ENCODE measurements at places on chromosomes 7 and 10.

DNA sequence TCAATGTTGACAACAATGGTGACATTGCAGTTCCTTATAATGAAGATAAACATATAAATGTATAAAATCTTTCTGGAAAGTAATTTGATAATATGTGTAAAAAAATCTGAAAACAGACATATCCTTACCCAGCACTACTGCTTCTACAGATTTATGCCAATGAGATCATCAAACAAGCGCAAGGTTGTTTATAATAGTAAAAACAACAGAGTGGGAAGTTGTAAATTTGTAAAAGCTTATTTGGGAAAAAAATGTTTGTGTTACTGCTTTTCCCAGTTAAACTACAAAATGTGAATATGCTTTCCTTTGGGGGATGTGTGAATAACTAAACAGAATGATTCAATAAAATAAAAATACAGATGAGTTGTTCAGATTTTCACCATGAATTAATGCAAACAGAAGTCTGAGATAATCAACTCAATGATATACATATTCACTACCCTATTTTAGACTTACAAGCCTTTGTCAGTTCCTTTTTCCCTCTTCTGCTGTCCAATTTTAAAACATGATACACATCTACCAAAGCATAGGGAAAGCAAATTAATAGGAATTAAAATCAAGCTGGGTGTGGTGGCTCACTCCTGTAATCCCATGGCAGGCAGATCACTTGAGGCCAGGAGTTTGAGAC, 82.1 kb downstream of the USP6NL start:
- no peak for DNase-seq

DNA sequence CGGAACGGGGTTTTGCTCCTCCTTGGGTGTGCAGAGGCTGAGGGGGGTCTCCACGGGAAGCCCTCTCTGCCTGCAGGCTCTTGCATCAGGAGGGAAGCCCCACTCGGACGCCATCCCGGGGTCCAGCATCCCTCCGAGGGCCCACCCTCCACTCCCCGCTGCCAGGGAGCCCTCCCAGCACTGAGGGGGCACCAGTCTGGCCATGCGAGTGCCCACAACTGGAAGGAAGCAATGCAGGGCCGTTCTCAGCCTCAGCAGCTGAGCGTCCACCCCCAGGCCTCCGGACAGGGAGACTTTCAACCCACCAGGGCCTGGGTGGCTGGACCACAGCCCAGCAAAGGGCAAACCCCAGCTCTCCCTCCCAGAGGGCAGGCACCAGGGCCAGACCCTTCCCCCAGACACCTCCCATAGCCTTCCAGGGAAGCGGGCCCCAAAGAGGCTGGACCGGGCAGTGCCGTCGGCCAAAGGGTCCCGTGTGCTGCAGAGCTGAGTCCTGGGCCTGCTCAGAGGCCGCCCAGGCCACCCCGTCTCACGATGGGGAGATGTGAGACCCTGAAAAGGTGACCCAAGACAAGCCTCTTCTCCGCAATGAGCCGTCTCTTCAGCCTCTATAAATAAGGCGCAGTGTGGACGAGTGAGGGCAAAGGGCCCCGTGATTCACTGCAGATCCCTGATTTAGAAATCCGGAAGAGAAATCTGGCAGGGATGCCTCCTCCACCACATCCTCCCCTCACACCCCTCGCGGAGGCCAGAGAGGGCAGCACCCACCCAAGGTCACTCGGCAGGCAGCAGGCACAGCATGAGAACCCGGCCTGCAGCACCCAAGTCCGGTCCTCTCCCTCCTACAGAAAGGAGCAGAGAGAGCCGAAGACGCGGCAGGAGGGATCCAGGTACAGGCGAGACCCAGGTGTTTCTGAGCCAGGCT, 81.9 kb upstream of the DNAAF5 start:
- DNase-seq, result no peak

DNA sequence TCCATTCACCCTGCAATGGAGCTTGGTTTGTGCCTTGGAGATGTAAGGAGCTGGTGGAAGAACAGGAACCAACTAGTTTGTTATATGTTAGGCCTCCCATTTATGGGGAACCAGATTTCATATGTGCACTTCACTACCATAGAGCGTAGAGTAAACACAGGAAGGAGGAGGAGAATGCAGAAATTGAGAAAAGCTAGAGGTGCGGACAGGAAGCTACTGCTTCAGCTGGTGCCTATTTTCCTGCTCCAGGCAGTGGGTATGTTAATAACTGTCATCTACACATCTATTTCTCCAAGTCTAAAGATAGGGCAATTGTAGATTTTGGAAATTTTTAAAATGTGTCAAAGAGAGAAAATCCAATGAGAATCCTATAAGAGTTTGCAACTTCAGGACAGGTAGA, 482.2 kb downstream of the PLXDC2 start:
- no peak for DNase-seq

- no peak for DNase-seq
These were observed 252.9 kb downstream of the THSD7A start for GRCh38 chr7:11579141-11579540.

DNA sequence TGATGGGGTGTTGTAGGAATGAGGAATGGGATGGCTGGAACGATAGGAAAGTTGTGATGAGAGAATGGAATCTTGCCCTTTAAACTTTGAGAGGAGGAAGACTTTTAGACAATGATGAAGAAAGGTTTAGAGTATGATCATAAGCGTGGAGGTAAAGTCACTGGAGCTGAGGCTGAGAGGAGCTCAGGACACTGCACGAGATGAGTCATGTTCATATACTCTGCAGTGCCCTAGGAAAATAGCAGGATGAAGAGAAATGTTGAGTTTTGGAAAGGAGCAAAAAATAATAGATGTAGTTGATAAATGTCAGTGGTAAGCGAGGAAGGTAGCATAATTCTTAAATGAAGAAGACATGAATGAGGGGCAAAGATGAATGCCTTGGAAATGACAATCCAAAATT, 28.3 kb upstream of the CUL1 start:
- no peak for DNase-seq

DNA sequence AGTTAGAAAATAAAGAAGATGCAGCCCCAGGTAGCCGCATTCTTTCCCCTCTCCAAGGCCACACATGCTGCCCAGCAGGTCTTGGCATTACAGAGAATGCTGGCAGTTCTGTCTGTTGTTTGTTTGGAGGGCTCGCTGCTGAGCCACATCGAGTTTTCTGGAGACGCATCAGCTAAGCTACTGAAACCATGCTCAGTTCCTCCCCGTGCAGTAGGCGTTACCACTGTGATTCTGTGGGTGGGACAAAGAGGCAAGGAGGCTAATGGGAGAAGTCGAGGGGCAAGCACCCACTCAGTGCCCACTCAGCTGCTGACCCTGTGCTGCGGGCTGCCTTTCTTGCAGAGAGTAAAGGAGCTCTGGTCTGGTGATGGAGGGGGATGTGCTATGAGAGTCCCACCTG, 15.5 kb upstream of the GTPBP4 start:
- DNase-seq, result no peak

GRCh38 chr10:99560277-99561126, 27.8 kb downstream of the NKX2-3 start:
- no peak for DNase-seq

DNA sequence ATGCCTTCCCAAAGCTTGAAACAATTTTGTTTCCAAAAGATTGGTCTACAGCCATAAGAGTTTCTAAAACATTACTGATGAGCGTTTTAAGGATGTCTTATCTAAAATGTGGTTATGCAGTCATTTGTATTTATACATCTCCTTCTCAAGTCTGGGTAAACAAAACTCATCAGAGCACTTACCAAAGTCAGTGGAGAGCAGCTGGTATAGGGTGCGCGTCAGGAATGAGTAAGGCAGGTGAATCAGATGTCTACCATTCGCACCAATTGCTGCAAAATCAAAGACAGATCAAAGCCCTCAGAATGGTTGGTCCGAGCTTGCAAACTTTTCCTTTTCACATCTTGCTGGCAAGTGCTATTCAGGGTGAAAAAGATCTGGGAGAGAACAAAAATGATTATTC, 65.6 kb upstream of the FAM171A1 start:
- DNase-seq, result no peak

GRCh38 chr7:26193432-26194207, 6.9 kb downstream of the HNRNPA2B1 start:
- DNase-seq, result no peak

DNA sequence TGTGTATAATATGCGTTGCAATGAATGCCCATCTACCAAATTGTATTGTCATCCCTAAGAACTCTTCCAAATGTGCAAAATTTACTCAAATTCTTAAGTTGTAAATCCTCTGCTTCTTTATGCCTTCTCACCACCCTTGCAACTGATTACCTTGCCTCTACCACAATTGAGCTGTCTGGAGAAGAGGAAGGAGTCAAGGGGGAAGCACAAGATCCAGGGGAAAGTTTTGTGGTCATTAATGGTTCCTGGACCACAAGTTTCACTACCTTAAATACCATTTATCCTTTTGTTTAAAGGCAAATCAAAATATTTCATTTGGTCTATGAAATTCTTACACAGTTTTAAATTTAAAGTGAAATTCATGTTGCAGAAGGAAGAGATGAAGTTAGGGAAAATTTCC, 16.7 kb downstream of the CRPPA start:
- no peak for DNase-seq

GRCh38 chr10:62844280-62845011, 28.3 kb upstream of the EGR2 start:
- no peak for DNase-seq

DNA sequence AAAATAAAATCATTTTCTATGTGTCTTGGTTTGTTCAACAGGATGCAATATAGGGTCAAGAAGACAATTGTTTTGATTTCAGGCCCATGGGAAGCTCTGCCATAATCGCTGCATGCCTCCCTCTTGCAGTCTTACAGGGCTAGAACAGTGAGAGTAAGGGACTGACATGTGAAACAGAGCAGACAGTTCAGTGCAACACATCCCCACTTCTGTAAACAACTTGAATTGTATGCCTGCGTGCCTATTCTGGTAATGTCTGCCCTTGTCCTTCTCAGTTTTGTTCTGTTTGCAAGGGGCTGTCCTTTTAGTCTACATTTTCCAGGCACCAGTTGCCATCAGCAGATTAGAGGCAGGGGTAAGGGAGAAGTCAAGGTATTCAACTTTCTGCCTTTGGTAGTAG, 34.8 kb upstream of the GPR37 start:
- DNase-seq, result no peak

DNA sequence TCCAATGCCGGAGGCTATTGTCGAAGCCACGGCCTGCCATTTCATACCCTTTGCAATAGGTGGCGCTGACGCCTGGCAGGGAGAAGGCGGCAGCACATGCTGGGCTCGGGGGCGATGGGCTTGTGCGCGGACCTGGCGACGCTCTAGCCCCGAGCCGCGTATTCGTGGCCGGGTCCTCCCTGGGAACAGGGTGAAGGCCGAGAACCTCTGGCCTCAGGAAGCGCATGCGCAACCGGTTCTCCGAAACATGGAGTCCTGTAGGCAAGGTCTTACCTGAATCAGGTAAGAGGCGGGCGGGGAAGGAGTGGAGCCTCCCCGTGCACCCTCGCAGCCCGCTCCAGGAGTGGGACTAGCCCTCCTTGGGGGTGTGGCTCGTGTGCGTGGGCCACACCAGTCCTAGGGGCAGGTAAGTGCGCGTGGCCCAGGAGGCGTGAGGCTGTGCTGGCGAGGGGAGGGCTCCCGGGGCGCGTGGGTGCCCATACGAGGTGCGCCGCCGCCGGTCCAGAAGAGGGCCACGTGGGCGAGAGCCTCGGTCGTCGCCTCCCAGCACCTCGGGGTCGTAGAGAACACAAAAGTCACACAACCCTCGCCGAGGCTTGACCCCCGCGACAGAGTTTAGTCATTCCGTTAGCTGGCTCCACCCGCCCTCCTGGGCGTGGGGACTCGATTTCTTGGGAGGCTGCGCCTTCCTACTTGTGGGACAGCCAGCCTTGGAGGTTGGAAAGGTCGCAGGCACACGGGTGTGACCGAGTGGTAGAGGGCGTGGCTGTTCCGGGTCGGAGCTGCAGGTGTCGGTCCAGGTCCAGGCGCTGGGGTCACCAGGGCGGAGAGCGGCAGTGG, 5.6 kb upstream of the MEST start:
- DNase-seq, result no peak

DNA sequence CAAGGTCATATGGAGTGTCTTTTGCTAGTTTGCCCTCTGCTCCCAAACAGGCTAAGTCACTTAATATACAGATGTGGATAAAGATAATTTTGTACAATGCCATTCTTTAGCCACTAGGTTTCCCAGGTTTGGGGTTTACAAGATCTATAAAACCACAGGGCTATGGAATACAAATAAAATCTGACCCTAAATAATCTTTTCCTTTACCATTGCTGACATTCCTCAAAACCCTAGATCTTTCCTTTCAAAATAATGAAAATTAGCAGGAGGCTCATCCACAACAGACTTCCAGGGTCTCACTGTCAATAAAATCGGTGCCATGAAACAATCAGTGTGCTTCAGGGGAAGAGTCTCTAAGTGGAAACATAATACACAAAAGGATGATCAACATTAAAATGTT, 148.4 kb downstream of the CPEB3 start:
- DNase-seq, result no peak

- DNase-seq, result no peak
These were observed 1.5 kb upstream of the NOBOX start for GRCh38 chr7:144404946-144405345.

GRCh38 chr7:128794020-128794419, 2.3 kb downstream of the CCDC136 start:
- DNase-seq, result no peak

- no peak for DNase-seq
These were observed 56.5 kb downstream of the MMRN2 start for GRCh38 chr10:86900955-86901354.

DNA sequence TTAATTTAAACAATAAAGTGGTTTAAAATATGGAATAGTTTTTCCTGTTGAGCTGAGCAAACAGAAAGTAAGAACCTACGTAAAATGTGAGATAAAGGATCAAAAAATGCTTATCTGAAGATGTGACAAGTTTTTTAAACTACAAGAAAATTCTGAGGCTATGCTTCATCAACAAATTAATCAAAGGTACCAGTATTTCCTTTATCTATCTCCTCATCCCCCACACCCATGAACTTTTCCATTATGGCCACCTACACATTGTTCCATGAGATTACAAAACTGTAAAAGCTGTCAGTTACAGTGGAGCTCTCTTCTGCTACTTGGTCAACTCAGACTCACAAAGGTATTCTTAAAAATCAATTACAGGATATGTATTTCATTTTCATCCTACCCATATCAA, 77.4 kb downstream of the ARHGAP12 start:
- no peak for DNase-seq

GRCh38 chr7:111568419-111568818, 6.1 kb upstream of the IMMP2L start:
- DNase-seq, result no peak

DNA sequence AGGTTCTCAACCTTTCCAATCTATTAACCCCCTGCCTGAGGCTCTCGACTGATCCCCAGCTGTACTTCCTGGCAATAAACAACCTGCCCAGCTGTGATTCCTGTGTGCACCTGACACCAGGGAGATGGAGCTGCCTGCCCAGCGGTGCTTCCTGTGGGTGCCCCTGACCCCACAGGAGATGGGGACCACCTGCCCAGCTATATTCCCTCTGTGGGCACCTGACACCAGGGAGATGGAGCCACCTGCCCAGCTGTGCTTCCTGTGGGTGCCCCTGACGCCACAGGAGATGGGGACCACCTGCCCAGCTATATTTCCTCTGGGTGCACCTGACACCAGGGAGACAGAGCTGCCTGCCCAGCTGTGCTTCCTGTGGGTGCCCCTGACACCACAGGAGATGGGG, 184.0 kb downstream of the DIP2C start:
- DNase-seq, result no peak
